ENCODE measurements at places on chromosomes 6 and 20.

DNA sequence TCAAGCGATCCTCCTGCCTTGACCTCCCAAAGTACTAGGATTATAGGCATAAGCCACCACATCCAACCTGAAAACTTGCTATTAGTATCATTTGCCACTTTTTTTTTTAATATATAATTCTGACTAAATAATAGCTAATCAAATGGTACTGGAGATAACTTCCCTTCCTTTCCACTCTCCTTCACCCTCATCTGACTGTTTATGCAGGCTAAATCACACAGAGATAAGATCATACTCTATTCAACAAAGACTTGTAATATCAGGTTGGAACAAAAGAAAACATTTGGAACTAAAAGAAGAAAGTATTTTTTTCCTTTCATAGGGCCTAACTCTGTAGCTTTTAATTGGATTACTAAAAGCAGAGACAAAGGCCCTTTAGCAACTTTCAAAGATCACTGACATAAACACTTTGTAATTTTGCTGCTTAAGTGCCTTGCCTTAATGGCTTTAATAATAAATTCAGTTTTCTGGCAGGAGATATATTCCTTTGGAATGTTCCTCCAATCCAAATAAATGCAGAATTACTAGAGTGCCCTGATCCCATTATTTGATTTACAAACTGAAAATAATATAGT is 198.7 kb upstream of the ASCC3 start:
- DNase-seq, result no peak

DNA sequence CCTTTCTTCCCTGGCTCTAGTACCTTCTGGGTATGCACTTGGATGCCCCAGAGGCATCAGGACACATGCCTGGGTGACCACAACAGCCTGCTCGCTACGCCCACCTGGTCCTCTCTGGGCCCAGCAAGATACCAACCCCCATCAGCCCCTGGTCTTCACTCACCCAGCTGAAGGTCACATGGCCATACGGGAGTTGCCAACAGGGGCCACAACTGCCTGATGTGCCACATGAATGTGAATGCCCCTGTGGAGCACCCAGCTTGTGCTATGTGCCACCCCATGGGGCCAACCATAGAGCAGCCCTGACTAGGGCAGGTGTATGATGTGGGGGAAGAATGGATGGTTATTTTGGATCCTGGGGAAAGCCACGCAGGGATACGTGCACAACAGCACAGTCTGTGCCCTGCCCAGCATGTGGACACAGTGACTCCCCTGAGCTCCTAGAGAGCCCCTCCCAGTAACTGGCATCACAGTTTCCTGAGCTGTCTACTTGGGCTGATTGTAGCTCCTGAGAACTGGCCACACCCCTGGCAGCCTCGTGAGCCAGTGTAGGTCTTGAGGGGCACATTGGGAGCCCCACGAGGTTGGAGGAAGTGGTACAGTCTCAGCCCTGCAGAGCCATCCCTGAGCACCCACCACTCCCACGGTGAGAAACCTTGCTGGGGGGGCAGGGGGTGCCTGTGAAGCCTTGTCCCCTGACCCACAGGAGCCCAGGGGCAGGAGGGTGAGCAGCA is 10.5 kb upstream of the PCMTD2 start:
- no peak for DNase-seq

DNA sequence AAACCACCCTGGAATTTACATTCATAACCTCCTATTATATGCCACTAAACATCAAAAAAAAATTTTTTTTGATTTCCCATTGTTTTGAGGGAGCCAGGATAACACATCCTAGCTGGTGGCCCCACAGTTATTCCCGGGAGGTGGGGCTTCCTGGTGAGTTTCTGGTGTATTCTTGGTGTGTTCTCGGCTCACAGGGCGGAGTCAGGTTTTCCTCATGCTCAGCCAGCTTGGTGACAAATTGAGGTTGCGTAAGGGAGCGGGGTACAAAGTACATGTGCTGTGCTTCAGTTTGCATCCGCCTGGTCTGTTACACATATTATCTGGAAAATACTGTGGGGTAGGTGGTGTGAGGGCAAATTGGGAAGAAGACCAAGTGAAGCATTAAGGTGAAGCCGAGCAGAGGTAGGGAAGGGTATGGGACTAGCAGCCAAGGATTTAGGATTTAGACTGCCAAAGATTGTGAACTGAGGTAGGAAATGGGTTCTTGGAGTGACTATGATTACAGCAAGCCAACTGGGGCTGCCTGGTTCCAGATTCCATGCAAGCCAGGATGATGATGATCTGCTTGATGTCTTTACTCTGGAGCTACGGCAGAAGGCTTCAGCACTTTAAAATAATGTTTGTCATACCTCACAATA is 46.2 kb upstream of the EEF1A1 start:
- DNase-seq, result no peak

GRCh38 chr6:113565306-113565705 is 291.8 kb upstream of the MARCKS start:
- DNase-seq, result no peak

DNA sequence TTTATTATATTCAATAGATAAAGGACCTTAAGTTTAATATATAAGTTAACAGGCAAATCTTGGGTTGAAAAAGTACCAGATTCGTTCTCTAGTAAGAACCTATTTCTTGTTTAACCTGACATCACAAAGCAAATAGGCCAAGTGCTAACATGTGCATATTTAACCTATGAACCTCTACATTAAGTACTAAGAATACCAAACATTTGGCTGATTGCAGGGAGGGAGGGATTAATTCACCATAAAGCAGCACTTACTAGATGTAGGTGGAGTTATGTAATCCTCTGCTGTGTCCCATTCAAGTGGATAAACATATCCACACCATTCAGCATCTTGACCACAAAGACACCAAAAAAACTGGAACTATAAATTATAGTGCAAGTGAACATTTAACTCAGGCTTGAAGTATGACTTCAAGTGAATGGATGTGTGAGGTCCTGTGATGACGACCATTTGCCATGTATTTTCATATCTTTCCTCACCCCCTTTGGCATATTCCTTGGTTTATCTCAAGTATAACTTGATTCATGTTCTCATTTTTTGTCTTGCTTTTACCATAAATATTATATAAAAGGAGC is 10.2 kb downstream of the STX11 start:
- DNase-seq, result no peak
